ENCODE measurements at places on chromosomes 3 and 15. TPM values are rescaled to one million over a fixed set of nuclear protein-coding genes. Genes with fewer than 3 reads are reported as not detected.

RTP4 gene
- total RNA-seq: not detected

NEDD4 gene
- 38.4 TPM for total RNA-seq

DNA sequence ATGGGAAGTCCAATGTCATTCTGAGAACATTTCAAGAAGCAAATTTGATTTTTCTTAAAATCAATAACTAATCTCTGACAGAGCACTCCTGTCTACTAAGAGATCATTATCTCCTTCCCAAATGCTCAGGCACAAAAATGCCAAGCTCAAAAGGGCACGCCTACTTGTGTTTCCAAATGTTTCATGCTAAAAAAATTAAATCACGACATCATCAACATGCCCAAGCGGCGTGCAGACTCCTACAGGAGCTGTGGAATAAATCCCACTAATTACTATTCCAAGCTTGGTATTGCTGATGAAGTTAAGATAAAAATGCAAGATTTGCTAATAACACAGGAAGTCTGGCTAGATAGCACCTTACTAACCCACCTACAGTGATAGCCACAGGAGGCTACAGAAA lies 140.8 kb downstream of the OSBPL10 start:
- H3K36me3 ChIP-seq: no peaks in the 10 kb centered on the region
- H3K27me3 ChIP-seq: no peaks in the 10 kb centered on the region
- no peak for DNase-seq
- no peaks in the 10 kb centered on the region for H3K4me1 ChIP-seq

GRCh38 chr15:40695469-40695890 lies 506 bp downstream of the RAD51 start:
- no peak for DNase-seq
- peak overlapping the region; percentile 100 for H3K27ac ChIP-seq
- H3K27me3 ChIP-seq: no peaks in the 10 kb centered on the region
- peak overlapping the region; percentile 76 for H3K4me3 ChIP-seq
- H3K36me3 ChIP-seq: peaks cover 16% of the 10 kb centered on the region

DNA sequence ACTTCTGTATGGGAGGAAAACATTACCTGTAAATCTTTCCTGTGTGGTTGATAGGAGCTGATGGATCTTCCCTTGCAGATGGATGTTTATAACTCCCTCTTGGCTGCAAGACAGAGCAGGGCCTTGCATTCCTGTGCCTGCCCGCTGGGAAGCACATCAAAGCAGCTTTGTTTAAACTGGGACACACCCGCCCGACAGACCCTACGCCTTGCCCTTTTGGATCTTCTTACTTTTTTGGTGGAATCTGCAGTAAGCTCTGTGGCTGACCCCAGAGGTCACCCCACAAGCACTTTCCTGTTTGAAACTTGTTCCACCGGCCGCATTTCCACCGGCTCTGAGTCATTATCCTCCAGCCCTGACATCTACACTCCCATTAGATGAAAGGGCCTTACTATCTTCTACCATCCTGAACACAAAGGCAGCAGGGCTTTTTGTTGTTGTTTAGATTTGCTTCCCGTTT lies 244.1 kb upstream of the STT3B start:
- H3K36me3 ChIP-seq: no peaks in the 10 kb centered on the region
- no peak overlapping the region for H3K4me3 ChIP-seq
- DNase-seq: peak; percentile 60
- H3K27ac ChIP-seq: no peak overlapping the region
- peaks cover 16% of the 10 kb centered on the region for H3K4me1 ChIP-seq
- no peaks in the 10 kb centered on the region for H3K27me3 ChIP-seq

DNA sequence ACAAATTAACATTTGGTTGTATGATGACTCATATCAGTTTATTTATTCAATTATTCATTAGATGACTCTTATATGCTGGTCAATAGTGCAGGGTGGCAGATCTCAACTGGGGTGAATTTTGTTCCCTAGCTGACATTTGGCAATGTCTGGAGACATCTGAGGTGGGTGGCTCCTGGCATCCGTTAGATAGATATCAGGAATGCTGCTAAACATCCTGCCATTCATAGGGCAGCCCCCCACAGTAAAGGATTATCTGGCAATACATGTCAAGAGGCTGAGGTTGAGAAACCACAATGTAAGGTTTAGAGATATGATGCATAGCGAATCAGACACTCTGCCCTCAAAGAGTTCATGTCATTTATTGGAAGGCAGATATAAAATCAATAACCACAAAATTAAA lies 719.9 kb downstream of the CADM2 start:
- no peaks in the 10 kb centered on the region for H3K36me3 ChIP-seq
- no peaks in the 10 kb centered on the region for H3K27me3 ChIP-seq
- no peak for DNase-seq
- no peak overlapping the region for H3K27ac ChIP-seq
